ENCODE measurements at places on chromosomes 11 and 22. TPM values are rescaled to one million over a fixed set of nuclear protein-coding genes. Genes with fewer than 3 reads are reported as not detected.

DNA sequence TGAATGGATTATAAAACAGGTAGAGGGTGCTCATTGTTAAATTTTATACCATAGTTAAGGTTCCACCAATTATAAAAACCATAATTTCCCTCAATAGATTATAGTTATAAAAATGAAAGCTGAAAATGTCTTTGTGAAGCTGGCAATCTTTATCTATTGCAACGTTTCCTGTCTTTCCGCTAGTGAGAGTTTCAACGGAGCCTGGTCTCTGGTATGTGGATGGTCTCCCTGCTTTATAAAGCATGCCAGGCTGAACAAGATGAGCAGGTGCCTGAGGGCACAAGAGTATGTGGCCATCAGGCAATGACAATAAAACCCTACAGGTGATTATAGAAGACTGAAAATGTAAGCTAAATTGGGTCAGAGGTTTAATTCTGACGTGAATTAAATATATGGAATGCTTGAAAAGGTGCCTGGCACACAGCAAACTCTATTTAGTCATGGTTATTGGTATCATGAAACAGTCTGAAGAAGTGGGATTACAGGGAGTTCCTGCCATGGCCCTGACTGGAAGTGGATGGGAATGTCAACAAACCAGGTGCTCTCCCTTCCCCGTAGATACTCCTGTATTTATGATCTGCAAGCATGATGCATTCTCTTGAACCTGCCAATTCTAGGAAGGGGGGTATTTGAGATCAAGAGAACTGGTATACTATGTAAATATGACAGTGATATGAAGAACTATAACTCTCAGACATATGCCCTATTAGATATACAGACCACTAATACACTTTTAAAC is 115.7 kb downstream of the ENTHD1 start:
- H3K4me3 ChIP-seq: no peak overlapping the region
- H3K4me1 ChIP-seq: no peaks in the 10 kb centered on the region
- H3K27ac ChIP-seq: no peak overlapping the region
- no peak for DNase-seq

DNA sequence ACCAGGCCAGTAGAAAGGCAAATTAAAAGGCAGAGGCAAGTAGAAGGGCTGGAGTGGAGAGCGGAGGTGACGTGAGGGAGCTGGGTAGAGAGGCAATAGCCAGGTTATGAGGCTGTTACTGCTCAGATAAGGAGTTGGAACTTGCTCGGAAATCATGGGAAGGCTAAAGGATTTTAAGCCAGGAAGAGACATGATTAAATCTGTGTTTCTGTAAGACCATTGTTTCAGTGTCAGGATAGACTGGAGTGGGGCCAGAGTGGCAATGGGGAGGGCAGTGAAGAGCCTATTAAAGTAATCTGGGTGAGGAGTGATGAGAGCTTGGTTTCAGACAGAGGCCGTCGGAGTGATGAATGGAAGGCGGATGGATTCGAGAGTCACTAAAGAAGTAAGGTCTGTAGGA is 39.0 kb downstream of the GRAMD1B start:
- H3K4me1 ChIP-seq: peaks cover 2% of the 10 kb centered on the region
- no peak for DNase-seq
- no peak overlapping the region for H3K27ac ChIP-seq
- no peaks in the 10 kb centered on the region for H3K36me3 ChIP-seq

- no peaks in the 10 kb centered on the region for H3K36me3 ChIP-seq
- H3K4me1 ChIP-seq: no peaks in the 10 kb centered on the region
- H3K4me3 ChIP-seq: no peak overlapping the region
- no peak overlapping the region for H3K27ac ChIP-seq
- no peaks in the 10 kb centered on the region for H3K27me3 ChIP-seq
Measured at GRCh38 chr11:40125054-40125453, 1334.4 kb downstream of the LRRC4C start.

GRCh38 chr11:126914166-126914565 is 86.4 kb downstream of the KIRREL3 start:
- no peaks in the 10 kb centered on the region for H3K27me3 ChIP-seq
- no peak overlapping the region for H3K27ac ChIP-seq
- no peaks in the 10 kb centered on the region for H3K4me1 ChIP-seq
- H3K4me3 ChIP-seq: no peak overlapping the region
- no peaks in the 10 kb centered on the region for H3K36me3 ChIP-seq

DNA sequence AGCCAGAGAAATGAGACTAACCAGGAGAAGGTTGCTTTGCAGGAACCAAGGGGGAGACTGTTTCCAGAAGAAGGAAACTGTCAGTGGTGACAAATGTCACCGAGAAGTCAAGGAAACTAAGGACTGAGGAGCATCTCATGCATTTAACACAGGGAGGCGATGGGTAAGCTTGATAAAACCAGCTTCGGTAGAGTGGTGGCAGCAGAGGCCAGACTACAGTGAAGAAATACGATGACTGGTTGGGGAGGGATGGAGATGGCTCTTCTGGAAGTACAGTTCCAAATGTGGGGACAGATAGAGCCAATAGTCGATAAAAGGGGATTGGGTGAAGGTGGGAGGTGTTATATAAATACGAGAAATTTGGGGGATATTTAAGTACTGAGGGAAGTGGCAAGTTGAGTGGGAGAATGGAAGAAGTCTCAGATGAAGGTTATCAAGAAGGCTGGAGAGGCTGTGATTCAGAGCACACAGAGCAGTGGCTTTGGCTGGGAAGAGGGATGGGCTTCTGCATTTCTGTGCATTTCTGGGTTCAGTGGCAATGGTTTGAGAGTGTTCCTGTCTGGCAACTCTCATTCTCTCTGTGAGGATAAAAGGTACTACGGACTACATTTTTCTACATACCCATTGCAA is 29.2 kb downstream of the SC5D start:
- H3K27ac ChIP-seq: no peak overlapping the region
- DNase-seq: peak; percentile 57
- peaks cover 4% of the 10 kb centered on the region for H3K4me1 ChIP-seq
- no peaks in the 10 kb centered on the region for H3K36me3 ChIP-seq
- H3K4me3 ChIP-seq: no peak overlapping the region

- H3K27ac ChIP-seq: peak overlapping the region; percentile 80
- H3K36me3 ChIP-seq: no peaks in the 10 kb centered on the region
- peaks cover 60% of the 10 kb centered on the region for H3K4me1 ChIP-seq
- DNase-seq: peak; percentile 78
- no peak overlapping the region for H3K4me3 ChIP-seq
Measured at GRCh38 chr11:12845739-12846358, 163.3 kb upstream of the RASSF10 start.

Gene TMEM191C
- polyA plus RNA-seq: 3.9 TPM

GRCh38 chr11:43922295-43922648 is 20.2 kb upstream of the C11orf96 start:
- H3K27me3 ChIP-seq: no peaks in the 10 kb centered on the region
- H3K4me3 ChIP-seq: no peak overlapping the region
- no peaks in the 10 kb centered on the region for H3K36me3 ChIP-seq
- peak overlapping the region; percentile 86 for H3K27ac ChIP-seq
- no peak for DNase-seq

DNA sequence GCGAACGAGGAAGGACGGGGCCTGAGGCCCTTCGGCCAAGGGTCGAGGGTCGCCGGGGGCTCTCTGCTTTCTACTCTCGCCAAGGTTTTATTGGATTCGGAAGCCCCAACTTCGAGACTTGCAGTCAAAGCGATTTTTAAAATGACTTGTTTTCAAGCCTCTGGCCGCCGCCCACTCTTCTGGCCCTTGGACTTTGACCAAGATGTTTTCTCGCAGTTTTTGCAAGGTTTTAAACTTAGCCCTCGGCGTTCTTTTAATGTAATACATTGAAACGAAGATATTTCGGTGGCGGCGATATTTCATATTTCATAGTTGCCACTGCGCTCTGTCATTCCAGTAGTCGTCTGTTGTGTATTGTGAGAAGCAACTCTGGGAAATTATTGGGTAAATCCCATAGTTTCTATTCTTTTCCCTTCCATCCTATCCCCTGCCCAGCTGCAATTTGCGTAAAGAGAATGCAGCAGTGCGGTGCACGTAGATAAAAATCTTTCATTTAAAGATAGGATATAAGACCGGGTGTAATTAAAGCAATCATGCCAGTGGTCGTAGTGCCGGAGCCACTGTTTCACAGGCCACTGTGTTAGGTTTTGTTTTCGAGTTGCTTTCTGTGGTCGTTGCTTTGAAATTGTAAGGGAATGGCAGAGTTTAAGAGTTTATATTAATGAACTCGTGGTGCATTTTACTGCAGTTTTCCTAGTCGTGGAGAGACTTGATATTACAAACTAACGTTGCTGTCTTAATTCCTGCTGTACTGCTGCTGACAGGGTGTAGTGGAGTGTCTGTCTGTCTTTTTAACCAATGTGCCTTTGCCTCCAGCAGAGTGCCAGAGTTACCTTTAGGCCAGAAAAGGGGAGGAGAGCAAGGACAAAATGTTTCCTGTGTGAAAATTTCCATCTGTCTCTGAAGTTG is 702 bp downstream of the BIRC2 start:
- H3K36me3 ChIP-seq: no peaks in the 10 kb centered on the region
- DNase-seq: peak; percentile 71
- H3K4me1 ChIP-seq: peaks cover 15% of the 10 kb centered on the region
- H3K27me3 ChIP-seq: no peaks in the 10 kb centered on the region

Gene ZNF215
- 1.2 TPM for polyA plus RNA-seq

DNA sequence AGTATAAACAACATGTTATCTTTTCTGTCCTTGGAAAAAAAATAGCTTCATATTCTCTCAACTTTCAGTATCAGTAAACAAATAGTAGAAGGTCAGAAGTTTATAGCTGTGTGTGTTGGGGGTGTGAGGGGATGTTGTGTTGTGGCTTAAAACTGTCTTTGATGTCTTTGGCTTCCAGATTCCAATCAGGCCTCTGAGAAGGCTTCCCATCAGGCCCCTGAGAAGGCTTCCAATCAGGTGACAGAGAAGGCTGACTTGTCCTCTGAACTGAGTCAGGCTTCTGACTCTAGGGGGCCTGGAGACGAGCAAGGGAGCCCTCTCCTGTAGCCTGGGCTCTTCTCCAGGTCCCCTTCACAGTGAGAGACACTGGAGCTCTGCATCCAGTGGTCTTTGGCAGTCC is 9.3 kb downstream of the MTFP1 start:
- no peaks in the 10 kb centered on the region for H3K4me1 ChIP-seq
- no peaks in the 10 kb centered on the region for H3K36me3 ChIP-seq
- no peaks in the 10 kb centered on the region for H3K27me3 ChIP-seq
- DNase-seq: no peak
